ENCODE measurements at places on chromosomes 11 and 22. TPM values are rescaled to one million over a fixed set of nuclear protein-coding genes. Genes with fewer than 3 reads are reported as not detected.
A peak's percentile ranks its signal among the peaks of the same experiment; 100 is the strongest.

DNA sequence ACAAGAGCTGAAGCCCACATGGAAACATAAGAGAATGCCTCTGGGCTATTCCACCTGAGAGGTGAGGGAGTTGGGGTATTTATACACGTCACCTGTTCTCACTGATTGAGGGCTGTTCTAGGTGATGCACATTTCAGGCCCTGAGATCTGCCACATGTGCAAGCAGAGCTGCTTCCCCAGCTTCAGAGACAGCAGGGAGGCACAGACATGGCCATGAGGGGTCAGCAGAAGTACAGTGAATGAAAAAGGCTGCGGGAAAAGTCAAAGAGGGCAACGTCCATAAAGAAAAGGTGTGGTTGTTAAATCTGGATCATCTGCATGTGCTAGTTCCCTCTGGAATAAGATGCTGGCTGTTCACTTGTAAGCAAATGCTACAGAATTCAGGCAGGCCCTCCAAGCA is 75.4 kb downstream of the GAB4 start:
- peak; percentile 9 for DNase-seq

GRCh38 chr11:79273781-79274180 is 167.0 kb downstream of the TENM4 start:
- no peak for DNase-seq

- peak; percentile 51 for DNase-seq
Measured at GRCh38 chr11:3221408-3222002, 2.9 kb upstream of the MRGPRG start.

- no peak for DNase-seq
Measured at GRCh38 chr11:95930948-95931347, 7.0 kb upstream of the MTMR2 start.

GRCh38 chr11:59555601-59556114 is 44.3 kb downstream of the OR4D9 start:
- DNase-seq: no peak

DNA sequence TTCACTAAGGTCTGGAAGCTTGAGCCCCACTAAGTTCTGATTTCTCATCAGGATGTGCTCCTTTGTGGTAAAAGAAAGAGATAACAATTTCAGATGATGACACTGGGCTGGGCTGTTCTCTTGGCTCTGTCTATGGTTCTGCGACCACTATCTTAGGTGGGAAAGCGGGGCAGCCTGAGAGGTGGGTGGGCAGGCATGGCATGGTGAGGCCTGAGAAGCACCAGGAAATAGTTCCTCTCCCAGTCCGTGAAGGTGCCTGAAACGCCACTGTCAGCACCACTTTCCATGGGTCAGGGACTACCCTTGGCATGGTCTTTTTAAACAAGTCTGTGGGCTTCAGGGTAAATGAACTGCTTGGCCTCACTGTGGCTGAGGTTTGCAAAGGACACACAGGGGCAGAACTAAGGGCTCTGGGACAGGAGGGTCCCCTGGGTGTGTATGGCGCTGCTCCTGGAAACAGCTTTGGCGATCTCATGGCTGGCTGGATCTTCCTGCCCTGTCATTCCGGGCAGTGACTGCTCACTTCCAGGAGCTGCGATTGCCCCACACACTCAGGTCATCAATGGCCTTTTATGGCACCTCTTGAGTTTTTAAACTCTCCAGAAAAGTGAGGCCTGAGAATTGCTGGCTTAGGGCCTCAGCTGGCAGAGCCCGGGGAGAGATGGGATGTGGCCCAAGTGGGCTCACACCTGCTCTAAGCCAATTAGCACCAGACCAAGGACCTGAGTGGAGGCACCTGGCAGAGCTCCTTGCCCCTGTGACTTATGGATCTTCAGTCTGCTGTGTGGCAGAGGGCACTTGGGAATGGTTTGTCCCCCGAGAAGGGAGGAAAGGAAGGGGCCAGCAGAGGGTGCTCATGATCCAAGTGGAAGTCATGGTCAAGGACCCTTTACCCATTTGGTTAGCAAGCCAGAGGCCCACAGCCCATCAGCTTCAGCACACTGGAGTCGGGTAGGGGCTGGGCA is 55.6 kb upstream of the LYVE1 start:
- DNase-seq: no peak

DNA sequence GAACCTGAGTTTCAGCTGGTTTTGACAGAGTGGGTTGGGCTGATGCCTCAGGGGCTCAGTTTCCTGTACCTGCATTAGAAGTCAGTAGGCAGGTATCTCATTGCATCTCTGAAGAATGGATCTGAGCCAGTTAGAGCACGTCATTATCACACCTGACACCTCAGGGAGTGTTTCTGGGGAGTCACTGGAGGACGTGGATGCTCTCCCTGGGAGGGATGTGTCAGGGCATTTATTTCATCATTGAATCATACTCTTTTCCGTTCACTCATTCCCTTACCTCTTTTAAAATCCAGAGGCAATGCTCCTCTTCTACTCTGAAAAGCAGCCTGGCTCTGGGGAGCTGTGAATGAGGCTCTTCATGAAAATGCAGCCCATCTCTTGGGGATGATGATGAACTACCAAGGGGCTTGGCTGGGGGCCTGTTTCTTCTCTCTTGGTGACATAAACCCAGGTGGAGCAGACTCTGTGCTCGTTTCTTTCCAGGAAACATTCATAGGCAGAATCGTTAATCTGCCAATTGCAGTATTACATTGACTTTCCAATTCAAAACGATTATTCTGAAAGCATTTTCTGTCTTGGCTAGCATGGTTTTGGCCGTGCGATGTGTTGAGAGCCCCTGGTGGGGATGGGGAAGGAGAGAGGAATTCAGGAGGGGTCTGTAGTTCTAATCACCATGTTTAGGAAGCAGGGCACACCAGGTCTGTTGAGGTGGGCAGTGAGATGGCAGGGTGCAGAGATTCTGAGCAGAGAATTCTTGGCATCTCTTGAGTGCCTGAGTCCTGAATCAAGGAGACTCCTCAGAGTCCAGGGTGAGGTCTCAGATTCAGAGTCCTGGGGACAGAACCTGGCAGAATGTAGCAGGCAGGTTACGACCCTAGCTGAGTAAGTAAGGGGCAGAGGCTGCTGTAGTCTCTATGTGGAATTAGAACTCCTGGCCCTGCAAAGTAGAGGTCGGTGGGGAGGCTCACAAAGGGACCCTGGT is 12.6 kb downstream of the PARVA start:
- DNase-seq: peak; percentile 56

- DNase-seq: no peak
Measured at GRCh38 chr11:79189601-79190000, 251.2 kb downstream of the TENM4 start.

DNA sequence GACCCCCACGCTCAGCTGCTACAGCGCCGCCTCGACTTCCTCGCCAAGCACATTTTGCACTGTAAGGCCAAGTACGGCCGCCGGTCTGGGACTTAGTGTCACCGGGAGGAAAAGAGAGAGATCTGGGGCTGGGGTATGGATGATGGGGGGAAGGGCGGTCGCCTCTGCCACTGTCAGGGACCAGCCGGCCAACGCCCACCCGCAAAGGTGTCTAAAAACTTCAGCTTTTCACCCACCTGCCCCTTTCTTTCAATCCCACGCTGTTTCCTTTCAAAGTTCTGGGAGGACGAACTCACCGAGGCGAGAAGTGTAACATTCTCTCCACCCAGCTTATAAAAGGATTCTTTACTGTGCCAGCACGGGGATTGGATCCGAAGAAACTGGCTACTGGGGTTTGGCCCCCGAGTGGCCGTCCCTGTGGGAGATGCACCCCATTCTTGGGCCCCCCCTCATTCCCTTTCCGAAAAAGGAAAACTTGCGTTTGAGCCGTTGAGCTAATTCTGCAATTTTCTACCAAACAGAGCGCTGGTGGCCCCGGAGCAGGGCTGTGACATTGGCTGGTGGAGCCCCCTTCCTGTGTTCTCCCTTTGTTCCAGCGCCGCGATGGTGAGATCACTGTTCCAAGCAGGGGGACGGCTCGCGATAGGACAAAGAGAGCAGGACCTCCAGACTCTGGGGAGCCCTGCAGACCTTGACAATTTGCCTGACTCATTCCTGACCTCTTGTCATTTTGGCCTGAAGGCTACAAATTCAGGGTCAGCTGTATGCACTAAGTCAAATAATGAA is 1.8 kb downstream of the FJX1 start:
- DNase-seq: peak; percentile 83

DNA sequence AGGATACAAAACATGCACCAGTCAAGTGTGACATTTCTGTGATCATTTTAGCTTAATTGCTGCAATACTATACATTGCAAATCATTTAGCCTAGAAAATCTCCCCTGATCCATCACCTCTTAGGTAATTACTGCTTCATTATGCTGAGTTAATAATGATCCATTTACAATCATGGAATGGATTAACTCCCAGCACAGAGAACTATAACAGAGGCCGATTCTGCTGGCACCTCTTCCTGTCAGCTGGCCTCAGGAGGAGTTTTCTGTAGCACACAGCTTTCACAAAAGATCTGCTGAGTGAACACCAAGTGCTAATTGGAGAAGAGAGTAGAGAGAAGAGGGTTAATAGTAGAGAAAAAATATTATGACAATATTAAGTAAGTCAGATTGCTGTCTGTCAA is 591.8 kb upstream of the KIRREL3 start:
- DNase-seq: no peak

GRCh38 chr22:50723991-50724390 is 14.0 kb upstream of the ACR start:
- DNase-seq: no peak

DNA sequence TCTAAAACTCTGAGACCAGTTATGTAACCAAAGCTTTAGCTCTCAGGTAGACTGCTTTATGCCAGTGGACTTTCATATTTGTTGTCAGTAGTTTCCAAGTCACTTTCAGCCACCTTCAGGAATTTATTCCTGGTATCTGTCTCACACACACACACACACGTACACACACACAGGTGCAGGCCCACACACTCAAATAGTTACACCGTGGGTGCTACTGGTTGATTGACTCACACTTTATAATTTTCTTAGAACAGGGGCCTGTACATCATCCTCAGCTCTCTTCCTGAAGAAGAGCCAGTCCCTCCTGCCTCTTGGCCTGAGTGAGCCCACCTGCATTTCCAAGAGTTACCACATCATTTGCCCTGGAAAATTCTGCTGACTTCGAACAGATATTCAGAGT is 555.2 kb downstream of the SOX6 start:
- no peak for DNase-seq

DNA sequence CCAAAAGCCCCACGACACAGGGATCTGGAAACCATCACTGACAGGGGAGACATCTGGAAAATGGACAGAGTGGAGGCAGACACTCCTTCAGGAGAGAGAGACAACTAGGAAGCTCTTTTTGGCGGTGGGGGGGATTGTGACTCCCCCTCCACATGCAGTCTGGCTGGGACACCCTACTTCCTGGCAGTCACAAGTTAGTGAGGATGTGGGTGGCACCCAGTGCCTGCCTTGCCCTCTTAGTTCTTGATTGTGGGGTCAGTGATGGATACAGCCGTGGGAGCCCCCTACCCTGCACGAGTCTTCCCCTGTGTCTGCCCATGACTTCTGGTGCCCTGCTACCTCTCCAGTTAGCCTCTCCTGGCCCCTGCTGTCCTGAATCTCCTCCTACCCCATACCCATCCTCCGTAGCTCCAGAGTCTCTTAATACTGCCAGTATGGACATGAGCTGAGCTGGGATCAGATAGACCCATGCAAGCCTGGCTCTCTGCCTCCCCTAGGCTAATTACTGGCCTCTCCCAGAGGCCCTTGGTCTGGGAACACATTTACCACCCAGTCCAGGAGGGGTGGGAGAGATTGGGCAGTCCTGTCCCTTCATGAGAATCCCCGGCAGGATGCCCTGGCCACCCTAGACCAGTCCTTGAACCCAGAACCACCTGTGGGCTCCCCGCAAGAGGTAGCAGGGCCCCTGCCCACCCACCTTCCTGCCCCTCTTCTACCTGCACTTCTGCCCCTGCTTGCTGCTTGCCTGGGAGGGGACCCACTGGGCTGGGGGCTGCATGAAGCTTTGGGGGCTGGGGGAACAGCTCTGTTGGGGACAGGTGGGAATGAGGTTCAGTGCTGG is 22.8 kb downstream of the RHBDD3 start:
- no peak for DNase-seq

DNA sequence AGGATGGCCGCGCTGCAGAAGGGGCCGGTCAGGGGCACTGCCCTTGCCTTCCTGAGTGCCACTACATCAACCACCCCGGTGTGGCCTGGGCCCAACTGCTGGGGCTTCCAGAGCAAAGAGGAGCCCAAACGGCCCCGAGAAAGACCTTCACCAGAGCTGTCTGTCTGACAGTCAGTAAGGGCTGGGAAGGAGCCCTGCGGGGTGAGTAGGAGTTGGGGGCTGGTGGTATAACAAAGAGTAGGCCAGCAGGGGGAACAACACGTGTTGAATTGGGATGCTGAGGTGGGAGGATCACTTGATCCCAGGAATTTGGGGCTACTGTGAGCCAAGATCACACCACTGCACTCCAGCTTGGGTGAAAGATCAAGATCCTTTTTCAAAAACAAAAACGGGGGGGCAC is 3.9 kb downstream of the GSTT4 start:
- DNase-seq: no peak

DNA sequence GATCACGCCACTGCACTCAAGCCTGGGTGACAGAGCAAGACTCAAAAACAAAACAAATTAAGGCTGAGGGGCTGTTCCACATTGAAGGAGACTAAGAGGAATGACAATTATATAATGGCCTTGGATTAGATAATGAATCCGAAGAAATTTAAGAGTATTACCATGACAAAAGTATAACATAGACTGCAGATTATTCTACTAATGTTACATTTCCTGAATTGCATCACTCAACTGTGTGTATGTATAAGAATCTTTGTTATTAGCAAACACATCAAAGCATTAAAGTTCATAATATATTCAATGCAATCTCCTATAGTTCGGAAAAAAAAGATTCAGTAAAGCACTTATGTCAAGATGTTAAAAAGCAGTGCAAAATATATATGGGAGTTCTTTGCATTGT is 27.5 kb downstream of the CSTF3 start:
- no peak for DNase-seq

- DNase-seq: peak; percentile 75
Measured at GRCh38 chr11:128906185-128907050, 15.3 kb downstream of the KCNJ5 start.

- DNase-seq: no peak
Measured at GRCh38 chr11:12235553-12235946, 125.2 kb downstream of the MICAL2 start.

DNA sequence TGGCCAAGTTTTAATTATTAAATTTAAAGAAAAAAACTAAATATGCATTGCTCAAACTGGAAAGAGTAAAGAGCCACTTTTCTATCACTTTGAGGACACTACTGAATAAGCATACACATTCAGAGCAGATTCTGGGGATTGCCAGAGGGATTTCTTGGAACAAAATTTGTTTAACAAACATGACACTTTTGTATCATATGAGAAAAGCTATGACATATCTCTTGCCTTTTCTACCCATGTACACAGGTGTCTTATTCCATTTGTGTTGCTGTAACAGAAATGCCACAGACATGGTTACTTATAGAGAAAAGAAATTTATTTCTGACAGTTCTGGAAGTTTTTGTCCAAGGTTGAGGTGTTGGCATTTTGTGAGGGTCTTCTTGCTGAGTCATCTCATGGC is 13.5 kb upstream of the USP28 start:
- no peak for DNase-seq

The YIF1A gene
- 58.9 TPM for total RNA-seq

The PLEKHB1 gene
- total RNA-seq: 1.0 TPM

The KRTAP5-7 gene
- total RNA-seq: not detected

The CTR9 gene
- total RNA-seq: 16.4 TPM

The KIRREL3 gene
- total RNA-seq: 0.27 TPM

Measured in muscle of leg (tissue), 16 donors.